Effector memory CD8-positive, alpha-beta T cell (primary cell): ENCODE measurements at places on chromosomes 11 and 22.

DNA sequence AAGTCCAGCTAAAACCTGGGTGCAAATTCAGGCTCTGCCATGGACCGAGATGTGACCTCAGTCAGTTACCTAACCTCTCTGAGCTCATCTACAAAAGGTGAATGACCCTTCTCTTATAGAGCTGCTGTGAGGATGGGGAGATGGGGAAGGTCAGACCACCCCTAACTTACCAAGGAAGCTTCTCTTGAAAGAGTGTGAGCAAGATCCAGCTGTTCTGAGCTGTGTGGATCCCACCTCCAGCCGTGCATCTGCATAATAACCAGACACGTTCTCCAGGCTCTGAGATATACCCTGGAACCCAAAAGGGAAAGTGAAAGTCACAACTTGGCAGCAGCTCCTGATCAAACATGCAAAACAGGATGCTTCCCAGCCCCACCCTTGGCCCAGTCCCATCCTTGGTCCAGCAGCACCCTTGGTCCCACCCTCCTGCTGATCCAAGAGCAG lies at the start of gene APOL3:
Gene APOL3, minus strand, starts transcription at position 257 of the 444 bp plus-strand sequence. CDS start 11,700 bp downstream, outside the sequence.
- no peak for DNase-seq

- DNase-seq = no peak
These were observed 489.4 kb upstream of the CADM1 start for GRCh38 chr11:115993590-115993989.

- no peak for DNase-seq
These were observed 12.6 kb upstream of the VSIG10L2 start for GRCh38 chr11:125933030-125933813.

DNA sequence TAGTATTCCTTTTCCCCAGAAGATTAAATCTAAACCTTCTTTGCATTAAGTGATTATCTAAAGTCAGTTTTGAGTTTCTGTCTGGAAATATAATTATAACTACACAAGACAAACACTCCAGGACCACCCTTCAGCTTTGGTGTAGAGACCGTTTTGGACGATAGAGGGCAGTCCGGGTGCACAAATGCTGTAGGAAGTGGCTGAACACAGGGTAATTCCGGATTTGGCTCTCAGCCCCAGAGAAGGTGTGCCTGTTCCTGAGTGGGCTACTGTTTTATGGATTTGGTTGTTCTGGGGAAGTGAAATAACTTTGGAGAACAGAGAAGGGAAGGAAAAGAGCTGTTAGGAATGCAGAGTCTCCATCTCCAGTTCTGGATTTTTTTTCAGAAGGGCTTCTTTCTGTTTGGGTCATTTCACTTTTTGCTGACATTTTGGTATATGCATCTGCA lies 14.8 kb downstream of the EXT2 start:
- DNase-seq = peak; percentile 52

DNA sequence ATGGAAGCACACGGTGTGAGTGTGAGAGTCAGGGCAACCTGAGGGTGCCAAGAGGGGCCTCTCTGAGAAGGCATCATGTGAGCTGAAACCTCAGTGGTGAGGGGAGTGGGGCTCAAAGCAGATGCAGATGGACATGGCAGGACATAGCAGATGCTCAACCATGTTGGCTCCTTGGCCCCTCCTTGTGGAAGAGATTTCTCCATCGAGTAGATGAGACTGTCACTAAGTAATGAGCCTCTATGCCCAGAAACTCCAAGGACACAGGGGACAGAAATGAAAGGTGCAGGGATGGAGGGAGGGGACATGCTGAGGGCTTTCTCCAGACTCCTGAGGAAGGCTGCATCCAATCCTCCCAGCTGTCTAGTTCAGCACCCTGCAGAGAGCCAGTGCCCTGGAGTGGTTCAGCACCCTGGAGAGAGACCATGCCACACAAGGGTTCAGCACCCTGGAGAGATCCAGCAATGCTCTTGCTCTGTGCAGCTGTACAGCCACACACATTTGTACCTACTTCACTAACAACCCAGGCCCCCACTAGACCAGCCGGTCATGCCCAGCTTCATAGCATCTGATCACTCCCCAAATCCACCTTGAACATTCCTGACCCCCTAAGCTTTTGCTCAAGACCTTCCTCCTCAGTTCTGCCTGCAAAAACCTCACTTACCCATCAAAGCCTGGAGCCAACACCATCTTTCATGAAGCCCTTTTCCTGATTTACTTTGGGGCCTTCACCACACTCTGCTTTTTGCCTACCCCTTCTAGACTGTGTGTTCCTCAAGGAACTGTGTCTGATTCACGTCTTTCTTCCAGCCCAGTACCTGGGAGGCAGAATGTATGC lies 252.0 kb downstream of the CTTN start:
- no peak for DNase-seq

GRCh38 chr22:46803031-46803880 lies 40.8 kb downstream of the TBC1D22A start:
- DNase-seq = peak; percentile 65

DNA sequence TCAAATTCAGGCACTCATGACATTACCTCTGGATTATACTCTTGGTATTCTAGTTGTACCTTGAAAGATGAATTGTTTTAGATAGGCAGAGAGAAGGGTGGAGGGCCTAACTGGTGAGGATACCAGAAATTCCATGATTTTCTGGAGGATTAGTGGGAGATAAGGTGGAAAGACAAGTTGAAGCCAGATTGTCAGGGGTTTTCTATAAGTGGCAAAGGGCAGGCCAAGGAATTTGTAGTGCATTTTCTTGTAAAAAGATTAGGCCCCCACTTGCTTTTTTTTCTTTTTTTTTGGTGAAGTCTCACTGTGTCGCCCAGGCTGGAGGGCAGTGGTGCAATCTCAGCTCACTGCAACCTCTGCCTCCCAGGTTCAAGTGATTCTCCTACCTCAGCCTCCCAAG lies 28.4 kb upstream of the PRDM10 start:
- no peak for DNase-seq
